Hematopoietic multipotent progenitor cell treated with erythropoietin and hydrocortisone succinate and interleukin-3 and kit ligand, for 17 days (in vitro differentiated cells): ENCODE measurements at places on chromosomes 6 and 20.

- DNase-seq: peak; percentile 48
These were observed 57.3 kb downstream of the LINC00237 start for GRCh38 chr20:21048841-21049273.

- no peak for DNase-seq
These were observed 41.8 kb upstream of the SAYSD1 start for GRCh38 chr6:39156801-39157200.

- no peak for DNase-seq
These were observed 61.0 kb upstream of the PHACTR2 start for GRCh38 chr6:143616741-143617140.

DNA sequence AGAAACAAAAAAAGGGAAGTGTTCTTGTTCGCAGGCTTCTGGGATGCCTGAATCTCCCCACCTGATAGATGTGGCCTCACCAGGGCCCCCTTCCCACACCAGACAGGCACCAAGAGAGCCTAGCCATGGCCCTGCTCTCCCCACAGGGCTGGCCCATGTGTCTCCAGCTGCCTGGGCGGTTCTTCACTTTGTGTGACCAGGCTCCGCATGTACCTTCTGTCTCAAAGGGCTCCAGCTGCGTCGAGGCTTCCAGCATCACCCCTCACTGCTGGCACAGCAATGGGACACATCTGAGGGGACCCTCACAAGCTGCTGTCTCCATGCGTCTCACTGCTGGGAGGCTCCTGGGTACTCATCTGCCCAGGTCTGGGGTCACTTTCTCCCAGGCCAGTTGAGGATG, 362.9 kb downstream of the ZFAND3 start:
- DNase-seq: no peak

GRCh38 chr6:138372711-138373463, 4.8 kb upstream of the SMIM28 start:
- no peak for DNase-seq

DNA sequence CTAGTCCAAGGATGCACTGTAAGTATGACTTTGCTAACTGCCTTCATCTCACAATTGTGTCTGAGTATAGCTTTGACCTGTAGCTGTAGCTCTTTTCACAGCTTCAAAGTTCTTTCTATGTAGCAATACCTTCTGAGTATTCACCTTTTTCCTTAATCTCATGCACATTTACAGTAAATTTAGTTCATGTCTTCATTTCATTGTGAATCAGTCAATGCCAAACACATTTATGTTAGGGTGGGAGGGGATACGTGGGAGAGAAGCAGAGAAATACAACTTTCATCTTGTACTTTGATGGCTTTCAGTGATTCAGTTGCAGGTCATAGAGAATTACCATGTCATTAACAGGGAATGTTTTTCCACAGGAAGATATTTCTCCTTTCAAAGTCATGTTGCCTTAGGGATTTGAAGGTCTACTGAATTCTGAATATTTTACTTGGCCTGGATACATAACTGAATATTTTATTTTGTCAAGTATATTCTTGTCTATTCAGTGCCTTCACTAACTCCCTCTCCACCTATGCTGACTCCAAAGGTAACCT, 119.2 kb downstream of the TINAG start:
- DNase-seq: no peak

DNA sequence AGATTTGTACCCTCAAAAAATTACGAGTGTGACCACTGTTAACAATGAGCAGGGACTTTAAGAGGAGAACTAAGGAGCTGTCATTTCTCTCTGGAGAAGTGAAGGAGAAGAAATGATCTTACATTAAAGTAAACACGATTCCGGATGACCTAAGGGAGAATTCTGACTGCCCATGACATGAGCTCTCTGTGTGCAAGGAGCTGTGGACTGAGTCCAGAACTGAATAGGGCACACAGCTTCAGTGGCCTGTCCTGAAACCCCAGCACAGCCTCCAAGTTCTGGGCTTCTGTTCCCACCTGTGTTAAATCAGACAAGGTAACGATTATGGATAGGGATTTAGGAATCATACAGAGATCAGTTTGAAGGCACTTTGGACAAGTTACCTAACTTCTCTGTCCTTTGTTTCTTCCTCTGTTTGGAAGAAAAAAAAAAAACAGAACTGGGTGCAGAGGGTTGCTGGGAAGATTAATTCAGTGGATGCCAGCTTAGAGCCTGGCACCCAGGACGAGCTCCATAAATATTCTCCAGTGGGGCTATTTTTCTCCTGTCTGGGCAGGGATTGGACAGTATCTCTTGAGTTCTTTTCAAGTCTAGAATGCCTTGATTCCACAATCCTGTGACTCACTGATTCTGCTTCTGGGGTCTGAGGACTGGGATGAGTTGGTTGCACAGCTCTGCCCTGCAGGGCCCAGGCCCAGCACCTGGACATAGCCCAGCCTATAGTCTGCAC, 65.7 kb downstream of the MRPL14 start:
- no peak for DNase-seq

GRCh38 chr20:6533351-6533750, 234.1 kb upstream of the BMP2 start:
- no peak for DNase-seq

- DNase-seq: no peak
These were observed 167.6 kb downstream of the THBS2 start for GRCh38 chr6:169086020-169086419.

GRCh38 chr6:150072201-150072600, 3.3 kb upstream of the ULBP3 start:
- DNase-seq: no peak

DNA sequence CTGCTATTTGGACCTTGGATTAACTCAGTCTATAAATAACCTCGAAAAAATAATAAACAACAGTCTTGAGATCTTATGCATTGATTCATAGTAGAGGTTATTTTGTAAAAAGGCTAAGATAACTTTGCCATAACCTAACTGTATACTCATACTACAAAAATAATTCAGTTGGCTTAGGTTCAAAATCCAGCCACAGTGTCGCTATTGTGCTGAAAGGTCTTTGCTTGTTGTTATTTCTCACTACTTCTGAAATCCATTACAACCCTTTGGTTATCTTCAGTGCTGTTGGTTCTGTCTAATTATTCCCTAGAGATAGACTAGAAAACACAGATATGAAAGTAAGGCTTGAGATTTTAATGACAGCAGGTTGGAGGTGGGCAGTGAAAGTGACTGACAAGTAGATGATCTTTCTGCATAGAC, 74.4 kb downstream of the MKKS start:
- no peak for DNase-seq

- DNase-seq: no peak
These were observed 69.8 kb downstream of the MYB start for GRCh38 chr6:135250751-135251497.

GRCh38 chr20:44054849-44055248, 132.1 kb downstream of the JPH2 start:
- DNase-seq: no peak

- no peak for DNase-seq
These were observed 1.2 kb downstream of the AKAP12 start for GRCh38 chr6:151240791-151241642.

GRCh38 chr6:89895276-89895874, 1.1 kb downstream of the GJA10 start:
- no peak for DNase-seq

- DNase-seq: no peak
These were observed 18.6 kb downstream of the HFE start for GRCh38 chr6:26105842-26106241.

GRCh38 chr6:131754715-131755567, 44.1 kb upstream of the CTAGE9 start:
- no peak for DNase-seq

DNA sequence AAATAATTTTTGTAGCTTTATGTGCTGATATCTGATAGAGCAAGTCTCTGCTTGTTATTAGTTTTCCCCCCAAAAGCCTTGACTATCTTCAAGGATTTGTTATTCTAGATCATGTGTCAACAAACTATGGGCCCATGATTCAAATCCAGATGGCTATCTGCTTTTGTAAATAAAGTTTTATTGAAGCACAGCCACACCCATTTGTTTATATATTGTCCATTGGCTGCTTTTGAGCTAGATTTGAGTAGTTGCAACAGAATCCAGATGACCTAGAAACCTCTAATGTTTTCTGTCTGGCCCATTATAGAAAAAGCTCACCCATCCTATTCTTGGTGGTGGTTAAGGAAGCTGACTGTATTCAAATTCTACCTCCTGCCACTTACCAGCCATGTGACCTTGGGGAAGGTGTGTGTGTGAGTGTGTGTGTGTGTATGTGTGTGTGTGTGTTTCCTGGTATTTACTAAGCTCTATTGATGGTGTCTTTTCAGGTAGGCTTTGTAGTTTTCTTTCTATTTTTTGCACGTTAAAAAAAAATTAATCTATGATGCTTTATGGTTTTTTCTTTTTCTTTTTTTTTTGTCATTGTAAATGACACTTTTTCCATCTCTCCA, 1.3 kb upstream of the GTSF1L start:
- DNase-seq: no peak
